Mammary epithelial cell (primary cell): ENCODE measurements at places on chromosomes 7 and 10. TPM values are rescaled to one million over a fixed set of nuclear protein-coding genes. Genes with fewer than 3 reads are reported as not detected.

DNA sequence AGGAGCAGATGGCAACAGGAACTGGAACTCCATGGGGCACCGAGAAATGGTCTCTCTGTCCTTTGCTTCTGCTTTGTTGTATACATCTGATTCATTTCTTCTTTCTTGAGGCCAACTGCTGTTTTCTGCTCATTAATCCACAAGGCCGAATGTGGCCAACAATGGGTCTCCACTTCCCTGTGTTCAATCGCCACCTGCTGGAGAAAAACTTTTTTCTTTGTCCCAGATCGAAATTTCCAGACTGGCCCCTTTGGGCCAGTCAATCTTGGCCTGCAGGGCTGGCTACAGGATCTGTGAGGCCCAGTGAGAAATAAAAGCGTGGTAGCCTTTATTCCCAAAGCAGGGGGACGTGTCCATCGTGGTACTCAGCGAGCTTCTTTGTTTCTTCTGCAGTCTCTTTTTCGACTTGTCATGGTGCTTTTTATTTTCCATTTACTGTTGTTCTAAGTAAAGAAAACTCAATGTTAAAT lies 58.8 kb downstream of the PARP12 start:
- peak; percentile 49 for DNase-seq

- DNase-seq: peak; percentile 95
Measured at GRCh38 chr10:92592761-92593618, at the start of gene KIF11. KIF11 (plus strand) TSS chr10:92593130; CDS start chr10:92593376, 246 bp downstream.

Gene ANXA8
- 571 TPM for polyA plus RNA-seq

DNA sequence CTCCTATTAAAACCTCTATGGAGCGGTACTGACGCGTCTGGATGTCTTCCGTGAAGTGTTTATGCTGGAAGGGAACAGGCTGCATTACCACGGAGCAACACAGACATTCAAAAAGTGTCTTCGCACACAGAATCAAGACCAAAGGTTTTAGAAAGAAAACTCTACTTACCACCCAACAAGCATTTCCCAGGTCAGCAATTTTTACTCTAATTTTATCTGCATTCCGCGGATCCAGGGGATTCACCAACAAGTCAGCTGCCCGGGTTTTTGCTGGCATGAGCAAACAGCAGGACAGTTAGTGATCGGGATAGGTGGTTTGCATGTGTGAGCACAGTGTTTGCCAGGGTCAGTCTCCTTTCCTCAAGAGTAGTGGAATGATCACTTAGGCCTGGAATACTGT lies 118.8 kb downstream of the KMT2E start:
- DNase-seq: no peak

DNA sequence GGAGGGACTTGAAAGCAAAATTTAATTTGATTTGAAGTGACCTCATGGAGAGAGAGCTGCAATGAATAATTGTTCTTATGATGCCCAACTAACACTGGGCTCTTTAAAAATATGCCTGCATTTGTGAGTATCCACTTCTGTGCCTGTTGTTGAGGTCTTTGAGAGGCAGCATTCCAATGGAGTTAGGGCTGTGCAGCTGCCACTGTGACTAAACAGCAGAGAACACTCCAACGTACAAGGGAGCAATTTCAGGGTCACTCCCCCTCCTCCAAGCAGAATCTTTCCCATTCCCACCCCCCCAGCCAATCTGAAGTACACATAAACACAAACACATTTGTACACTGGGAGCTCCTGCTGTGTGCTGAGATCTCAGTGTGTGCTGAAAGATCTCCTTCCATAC lies 28.0 kb upstream of the GSAP start:
- DNase-seq: no peak

Gene CDHR1
- polyA plus RNA-seq: 8.8 TPM

Gene INA
- polyA plus RNA-seq: 3.7 TPM

DNA sequence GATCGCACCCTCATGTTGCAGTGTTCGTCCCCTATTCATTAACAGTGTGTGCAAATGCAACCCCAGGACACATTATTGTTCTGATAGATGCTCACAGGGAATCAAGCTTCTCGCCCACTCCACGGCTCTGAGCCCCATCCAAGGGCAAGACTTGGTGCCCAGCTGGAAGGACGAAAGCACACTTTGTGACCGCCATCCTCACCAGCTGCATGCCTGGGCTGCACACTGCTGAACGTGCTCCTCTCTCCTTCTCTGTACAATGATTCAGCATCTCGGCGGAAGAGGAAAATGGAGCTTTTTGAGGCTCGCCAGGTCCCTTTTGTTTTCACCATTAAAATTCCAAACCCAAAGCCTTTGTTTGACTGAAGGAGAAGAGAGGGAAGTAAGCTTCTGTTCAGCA lies 41.9 kb downstream of the MKI67 start:
- DNase-seq: no peak
